ENCODE measurements at places on chromosomes 5 and 9. TPM values are rescaled to one million over a fixed set of nuclear protein-coding genes. Genes with fewer than 3 reads are reported as not detected.

- H3K27ac ChIP-seq, result no peak overlapping the region
- no peak overlapping the region for H3K4me3 ChIP-seq
- H3K27me3 ChIP-seq, result no peaks in the 10 kb centered on the region
- no peak for DNase-seq
Observed at GRCh38 chr9:88312045-88312444, 76.2 kb upstream of the SPIN1 start.

DNA sequence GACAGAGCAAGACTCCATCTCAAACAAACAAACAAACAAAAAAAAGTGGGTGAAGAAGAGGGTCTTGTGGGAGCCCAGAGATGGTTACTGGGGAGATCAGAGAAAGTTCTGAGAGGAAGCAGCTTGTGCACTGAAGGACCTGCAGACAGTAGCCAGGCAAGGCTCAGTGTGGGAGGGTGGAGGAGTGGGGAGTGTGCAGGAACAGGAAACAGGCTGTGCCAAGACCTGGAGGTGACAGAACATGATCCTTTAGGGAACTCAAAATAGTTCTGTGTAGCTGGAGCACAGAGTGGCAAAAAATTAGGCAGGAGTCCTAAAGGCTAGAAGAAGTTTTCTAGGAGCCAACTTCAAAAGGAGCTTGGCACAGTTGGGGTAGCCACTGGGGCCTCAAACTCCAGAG is 19.2 kb upstream of the NANS start:
- no peak overlapping the region for H3K27ac ChIP-seq
- no peaks in the 10 kb centered on the region for H3K4me1 ChIP-seq
- no peaks in the 10 kb centered on the region for H3K27me3 ChIP-seq
- H3K36me3 ChIP-seq, result no peaks in the 10 kb centered on the region
- no peak overlapping the region for H3K4me3 ChIP-seq
- no peak for DNase-seq

DNA sequence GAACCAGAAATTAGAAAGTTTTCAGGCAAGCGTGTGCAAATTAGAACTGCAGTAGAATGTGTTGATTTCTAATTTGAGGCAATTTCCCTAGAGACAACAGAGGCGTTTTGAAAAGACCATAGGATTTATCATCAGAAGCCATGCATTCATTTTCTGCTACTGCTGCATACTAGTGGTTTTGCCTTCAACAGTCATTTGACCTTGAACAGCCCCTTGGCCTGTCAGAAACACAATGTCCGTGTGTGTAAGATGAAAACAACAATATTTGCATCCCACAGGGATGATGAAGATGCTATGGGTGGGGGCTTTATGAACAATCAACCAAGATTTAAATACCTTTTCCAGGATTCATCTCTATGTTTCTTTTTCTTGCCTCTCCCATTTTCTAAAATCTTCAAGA is 73.7 kb downstream of the PDE4D start:
- no peak for DNase-seq
- H3K36me3 ChIP-seq, result no peaks in the 10 kb centered on the region
- H3K4me3 ChIP-seq, result no peak overlapping the region

DNA sequence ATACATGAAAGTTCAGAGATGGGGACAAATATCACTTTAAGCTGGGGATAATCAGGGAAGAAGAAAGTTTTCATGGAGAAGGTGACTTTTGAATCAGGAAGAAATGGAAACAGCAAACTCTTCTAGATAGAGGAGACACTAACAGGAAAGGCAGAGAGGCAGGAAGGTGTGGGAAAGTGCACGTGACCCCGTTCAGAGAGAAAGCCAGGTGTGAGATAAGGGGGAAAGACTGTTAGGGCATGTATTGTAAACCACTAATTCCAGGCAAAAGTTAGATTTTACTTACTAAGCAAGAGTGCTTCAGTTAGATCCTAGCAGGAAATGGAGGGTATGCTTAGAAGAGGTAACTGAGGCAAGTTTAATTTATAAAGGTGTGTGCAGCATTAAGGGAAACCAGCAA is 58.5 kb downstream of the PDCD1LG2 start:
- no peak for DNase-seq
- H3K27me3 ChIP-seq, result no peaks in the 10 kb centered on the region
- no peaks in the 10 kb centered on the region for H3K36me3 ChIP-seq
- no peak overlapping the region for H3K27ac ChIP-seq
- no peaks in the 10 kb centered on the region for H3K4me1 ChIP-seq
- H3K4me3 ChIP-seq, result no peak overlapping the region

GRCh38 chr5:76493190-76493837 is 90.2 kb downstream of the IQGAP2 start:
- H3K27ac ChIP-seq, result no peak overlapping the region
- no peaks in the 10 kb centered on the region for H3K27me3 ChIP-seq
- no peak for DNase-seq
- H3K4me1 ChIP-seq, result peaks cover 19% of the 10 kb centered on the region
- no peak overlapping the region for H3K4me3 ChIP-seq
- no peaks in the 10 kb centered on the region for H3K36me3 ChIP-seq

- H3K27ac ChIP-seq, result no peak overlapping the region
- H3K36me3 ChIP-seq, result peaks cover 4% of the 10 kb centered on the region
- no peak for DNase-seq
Observed at GRCh38 chr9:127179633-127180441, 57.4 kb upstream of the ANGPTL2 start.

GRCh38 chr9:27530915-27531755 is 1.5 kb upstream of the MOB3B start:
- DNase-seq, result no peak
- H3K36me3 ChIP-seq, result no peaks in the 10 kb centered on the region
- H3K27ac ChIP-seq, result no peak overlapping the region
- H3K4me3 ChIP-seq, result no peak overlapping the region

WASHC1 gene
- total RNA-seq, result 7.1 TPM

ANKRD33B gene
- total RNA-seq, result 1.5 TPM

CDKN2B gene
- 0.59 TPM for total RNA-seq
